HS-27A (cell line): ENCODE measurements at places on chromosomes 1 and 21.

DNA sequence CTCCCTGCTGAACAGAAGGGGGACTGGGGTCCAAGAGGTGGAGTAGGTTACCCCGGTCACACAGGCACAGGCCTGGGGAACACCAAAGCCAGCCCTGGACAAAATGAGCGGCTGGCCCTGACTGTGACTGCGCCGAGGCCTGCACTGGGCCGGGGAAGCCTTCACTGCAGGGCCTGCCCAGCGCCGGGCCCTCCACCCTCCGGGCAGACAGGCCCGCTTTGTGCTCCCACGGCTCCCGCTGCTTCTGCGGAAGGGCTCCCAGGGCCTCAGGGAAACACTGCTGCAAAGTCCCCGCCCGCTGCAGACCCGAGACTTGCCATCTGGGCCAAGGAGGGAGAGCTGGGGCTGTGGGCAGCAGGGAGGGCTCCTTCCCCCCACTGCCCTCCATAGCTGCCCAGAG is 35.3 kb downstream of the MEGF6 start:
- no peak for DNase-seq

DNA sequence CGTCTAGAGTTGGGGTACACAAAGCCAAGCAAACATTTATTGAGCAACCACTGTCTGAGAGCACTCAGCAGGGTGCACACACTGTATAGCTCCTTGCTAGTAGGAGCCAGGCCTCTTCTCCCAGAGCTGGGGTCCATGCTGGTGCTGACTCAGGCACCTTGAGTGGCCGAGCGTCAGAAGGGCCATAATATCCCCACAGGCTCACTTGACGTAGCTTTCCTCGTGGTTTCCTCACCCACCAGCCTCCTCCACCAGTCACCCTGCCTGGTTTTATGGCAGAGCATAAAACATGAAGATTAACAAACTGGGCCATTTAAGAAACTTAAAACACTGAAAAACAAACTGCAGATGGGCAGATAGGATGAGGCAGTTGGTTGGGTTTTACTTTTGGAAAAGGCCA is 361.5 kb downstream of the HHAT start:
- no peak for DNase-seq

DNA sequence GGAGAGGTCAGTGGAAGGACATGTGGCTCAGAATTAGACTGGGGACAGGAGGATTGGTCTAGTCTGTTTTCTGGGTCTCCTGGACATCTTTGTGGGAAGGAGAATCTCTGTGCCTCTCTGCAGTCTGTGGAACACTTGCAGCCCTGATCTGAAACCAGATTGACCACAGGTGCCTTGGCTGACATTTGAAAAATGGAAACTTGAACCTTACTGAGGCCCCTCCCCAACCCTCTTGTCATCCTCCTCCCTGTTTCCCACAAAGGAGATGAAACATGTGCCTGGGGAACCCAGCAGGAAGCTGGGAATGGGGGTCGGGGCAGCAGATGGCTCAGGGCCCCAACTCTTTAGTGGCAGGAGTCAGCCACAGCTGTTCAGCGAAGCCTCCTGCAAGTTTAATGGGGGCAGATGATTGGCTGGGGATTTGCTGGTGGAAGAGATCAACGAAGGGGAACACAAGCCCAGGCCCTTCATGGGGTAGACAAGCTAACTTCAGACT is 18.1 kb downstream of the VASH2 start:
- DNase-seq = no peak

DNA sequence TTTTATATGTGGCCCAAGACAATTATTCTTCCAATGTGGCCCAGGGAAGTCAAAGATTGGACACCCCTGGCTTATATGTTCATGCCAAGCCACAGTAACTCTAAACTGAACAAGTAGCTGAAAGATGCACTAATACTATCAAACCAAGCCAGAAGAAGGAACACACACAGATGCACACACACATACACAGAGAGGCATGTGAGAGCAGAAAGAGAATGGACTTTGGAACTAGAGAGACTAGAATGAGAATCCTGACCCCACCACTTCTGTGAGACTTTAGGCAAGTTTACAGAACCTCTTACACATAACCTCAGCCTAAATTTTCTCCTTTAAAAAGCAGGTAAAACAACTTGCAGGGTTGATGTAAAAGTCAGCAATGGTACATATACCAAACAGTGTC is 11.2 kb upstream of the TMEM81 start:
- no peak for DNase-seq

GRCh38 chr1:211829343-211830054 is 1.1 kb downstream of the LPGAT1 start:
- no peak for DNase-seq

DNA sequence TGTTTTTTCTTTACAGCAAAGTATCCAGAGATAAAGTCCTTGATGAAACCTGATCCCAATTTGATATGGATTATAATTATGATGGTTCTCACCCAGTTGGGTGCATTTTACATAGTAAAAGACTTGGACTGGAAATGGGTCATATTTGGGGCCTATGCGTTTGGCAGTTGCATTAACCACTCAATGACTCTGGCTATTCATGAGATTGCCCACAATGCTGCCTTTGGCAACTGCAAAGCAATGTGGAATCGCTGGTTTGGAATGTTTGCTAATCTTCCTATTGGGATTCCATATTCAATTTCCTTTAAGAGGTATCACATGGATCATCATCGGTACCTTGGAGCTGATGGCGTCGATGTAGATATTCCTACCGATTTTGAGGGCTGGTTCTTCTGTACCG is 6.5 kb downstream of the DEGS1 start:
- no peak for DNase-seq

DNA sequence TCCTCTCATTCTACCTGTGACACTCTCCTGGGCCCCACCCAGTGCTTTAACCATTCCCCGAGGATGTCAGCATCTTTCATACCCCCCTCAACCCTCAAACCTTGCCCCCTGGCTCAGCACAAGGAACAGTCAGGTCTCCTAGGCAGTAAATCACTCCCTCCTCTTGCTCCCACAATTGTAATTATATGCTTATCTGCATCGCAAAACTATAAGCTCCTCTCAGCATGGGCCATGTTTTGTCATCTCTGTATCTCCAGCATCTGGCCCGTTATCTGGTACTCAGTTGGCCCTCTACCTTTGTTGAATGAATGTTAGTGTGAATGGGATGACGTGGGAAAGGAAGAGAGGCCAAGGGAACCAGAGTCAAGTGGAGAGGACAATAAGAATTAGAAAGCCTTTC is 2.8 kb upstream of the ELOVL1 start:
- no peak for DNase-seq

- DNase-seq = no peak
These were observed 178.0 kb downstream of the RYR2 start for GRCh38 chr1:237219751-237220642.

- no peak for DNase-seq
These were observed 133.7 kb downstream of the PTPRU start for GRCh38 chr1:29370067-29370466.

DNA sequence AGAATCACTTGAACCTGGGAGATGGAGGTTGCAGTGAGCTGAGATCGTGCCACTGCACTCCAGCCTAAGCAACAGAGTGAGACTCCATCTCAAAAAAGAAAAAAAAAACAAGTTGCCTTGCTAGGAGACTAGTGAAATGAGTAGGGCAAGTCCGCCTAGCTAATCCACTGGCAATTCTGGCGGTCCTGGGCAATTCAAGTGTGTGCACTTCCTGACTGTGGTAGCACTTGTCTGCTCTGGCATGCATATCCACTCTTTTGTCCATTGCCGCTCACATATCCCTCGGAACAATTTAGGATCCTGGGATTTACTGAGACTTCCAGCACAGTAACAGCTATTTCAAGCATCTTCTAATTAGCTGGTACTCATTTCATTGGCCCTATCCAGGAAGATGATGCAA is 426.3 kb upstream of the ADGRL2 start:
- no peak for DNase-seq

DNA sequence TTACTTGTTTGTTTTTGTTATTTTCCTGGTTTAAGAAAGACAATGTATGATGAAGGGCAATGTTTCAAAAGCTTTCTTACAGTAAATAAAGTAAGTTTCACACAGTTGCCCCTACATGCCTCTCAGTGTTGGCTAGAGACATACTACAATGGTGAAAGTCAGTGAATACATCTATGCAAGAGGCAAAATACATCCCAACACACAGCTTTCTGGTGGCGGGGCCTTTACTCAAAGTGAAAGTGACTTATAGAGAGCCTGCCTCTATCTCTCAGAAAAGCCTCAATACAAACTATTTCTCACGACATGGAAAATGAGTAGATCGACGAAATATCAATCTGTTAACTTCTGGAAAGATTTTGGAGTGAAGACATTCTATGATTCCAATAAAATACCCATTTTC is 122.3 kb downstream of the SLC30A10 start:
- DNase-seq = no peak

DNA sequence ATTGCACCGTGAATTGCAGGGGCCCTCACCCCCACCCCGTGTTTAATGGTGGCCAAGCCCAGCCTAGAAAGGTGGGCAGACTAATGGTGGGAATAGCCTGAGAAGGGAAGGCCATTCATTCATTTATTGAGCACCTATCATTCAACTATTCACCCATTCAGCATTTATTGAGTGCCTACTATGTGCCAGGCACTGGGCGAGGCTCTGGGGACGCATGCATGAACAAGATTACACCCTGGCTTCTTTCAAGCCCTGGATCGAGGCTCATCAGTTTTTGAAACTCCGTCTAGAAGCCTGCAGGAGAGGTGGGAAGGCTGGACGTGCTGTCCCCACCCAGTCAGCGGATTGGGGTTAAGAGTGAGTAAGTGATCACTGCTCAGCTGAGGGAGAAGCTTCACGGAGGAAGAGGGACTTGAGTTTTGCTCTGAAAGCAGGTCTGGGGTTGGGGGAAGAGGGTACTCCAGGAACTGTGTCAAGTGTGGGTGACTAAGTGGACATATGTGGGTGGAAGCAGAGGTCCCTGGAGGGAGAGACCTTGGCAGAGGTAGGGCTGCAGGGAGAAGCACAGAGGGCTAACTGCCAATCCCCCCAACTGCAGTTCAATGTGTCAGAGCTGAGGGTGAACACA is 35.6 kb downstream of the MEF2D start:
- DNase-seq = no peak

DNA sequence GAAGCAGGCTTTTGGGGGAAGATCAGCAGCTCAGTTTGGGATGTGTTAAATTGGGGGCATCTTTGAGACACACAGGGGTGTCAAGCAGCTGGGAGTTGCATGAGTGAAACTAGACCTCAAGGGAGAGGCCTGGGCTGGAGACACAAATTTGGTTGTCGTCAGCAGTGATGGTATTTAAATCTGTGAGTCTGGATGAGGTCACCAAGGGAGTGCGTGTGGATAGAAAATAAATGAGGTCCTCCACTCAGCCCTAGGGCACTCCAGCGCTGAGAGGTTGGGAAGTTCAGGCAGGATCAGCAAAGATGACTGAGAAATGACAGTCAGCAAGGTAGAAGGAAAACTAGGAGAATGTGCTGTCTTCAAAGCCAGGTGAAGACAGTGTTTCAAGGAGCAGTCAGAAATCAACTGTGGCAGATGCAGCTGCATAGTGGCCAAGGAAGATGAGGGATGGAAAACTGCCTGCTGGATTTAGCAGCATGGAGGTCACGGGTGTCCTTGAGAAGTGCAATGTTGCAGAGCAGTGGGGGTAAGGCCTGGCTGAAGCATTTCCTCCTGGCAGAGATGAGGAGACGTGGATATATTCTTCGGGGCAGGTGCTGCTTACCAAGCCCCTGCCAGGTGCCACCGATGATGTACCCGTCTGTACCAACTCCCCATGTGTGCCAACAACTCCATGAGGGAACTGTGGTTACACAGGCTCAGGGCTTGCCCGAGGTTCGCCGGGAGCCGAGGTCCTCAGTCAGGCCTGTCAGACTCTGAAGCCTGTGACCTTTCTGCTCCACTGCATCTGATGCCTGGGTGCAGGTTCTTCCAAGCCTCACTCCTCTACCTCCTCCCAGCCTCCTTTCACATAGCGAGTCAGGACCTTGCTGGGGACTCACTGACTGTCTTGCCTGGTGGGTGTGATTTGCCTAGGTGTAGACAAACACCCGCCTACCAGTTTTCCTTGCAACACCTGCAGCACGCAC is 11.3 kb downstream of the MAP7D1 start:
- DNase-seq = no peak

- DNase-seq = no peak
These were observed 43.2 kb downstream of the HLCS start for GRCh38 chr21:36923270-36923669.

DNA sequence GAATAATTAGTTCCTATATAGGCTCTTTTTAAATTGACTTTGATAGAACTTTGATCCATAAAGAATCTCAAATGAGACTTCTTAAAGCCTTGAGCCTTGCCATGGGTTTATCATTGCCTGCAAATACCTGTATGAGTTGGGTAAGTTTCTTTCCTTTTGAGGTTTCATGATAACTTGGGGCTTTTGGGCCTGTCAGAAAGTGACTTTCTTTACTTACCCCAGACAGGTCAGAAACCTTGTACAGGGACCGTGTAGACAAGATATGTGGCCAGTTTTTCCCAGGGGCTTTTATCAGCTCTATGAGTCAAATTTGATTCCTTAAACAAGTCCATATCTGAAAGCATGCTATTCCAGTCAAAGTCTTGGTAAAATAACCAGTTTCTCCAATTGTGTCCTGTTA is 17.3 kb downstream of the KCTD3 start:
- no peak for DNase-seq

DNA sequence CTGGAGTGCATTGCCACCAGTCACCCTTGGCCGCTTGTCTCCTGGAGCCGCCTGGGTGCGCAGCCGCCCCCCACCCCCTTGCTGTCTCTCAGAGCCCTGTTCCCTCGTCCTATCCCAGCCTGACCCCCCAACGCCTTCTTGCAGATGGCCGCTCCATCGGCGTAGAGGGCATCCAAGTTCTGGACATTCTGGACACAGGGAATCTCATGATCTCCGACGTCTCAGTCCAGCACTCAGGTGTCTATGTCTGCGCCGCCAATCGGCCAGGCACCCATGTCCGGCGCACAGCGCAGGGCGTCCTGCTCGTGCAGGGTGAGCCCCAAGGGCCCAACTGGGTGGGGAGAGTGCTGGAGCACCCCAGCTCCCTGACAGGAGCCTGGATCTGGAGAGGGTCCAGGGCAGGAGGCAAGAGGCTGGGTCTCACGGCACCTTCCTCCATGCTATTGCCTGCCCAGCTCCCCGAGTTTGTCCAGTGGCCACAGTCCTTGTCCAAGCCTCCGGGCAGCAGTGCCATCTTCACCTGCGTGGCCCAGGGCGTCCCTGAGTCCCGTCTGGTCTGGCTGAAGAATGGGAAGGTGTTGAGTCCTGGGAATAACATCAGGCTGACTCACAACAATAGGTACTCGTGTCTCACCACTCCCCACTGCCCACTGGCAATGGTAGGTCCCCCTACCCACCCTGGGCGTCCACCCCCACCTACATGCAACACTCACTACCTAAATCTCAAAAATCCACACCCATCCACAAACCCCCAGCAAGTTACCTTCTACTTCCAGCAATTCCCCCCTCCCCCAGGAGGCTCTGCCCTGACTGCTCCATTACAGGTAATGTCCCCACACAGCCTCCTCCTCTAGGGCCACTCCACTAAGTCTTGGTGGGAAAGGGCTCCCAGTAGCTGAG is 24.6 kb downstream of the SLC27A3 start:
- no peak for DNase-seq

DNA sequence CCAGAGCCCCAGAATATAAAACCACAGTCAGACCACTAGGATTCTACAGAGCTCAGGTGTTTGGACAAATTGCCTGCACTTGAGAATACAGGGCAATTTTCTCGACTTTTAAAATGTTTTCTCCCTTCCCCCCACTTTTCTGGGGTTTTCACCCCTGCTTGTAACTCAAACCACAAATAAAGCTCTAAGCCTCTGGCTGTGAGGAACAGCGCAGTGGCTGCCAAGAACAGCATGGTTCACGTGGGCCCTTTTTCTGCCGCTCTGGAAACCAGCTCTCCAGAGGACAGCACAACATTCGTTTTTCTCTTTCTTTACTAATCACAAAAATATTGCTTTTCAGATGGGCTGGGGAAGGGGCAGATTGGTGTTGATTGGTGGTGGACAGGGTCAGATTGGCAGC is 102.2 kb upstream of the JUN start:
- no peak for DNase-seq
